ENCODE measurements at places on chromosomes 6 and 20.

- DNase-seq, result no peak
Observed at GRCh38 chr6:85388531-85388930, 61.4 kb upstream of the NT5E start.

DNA sequence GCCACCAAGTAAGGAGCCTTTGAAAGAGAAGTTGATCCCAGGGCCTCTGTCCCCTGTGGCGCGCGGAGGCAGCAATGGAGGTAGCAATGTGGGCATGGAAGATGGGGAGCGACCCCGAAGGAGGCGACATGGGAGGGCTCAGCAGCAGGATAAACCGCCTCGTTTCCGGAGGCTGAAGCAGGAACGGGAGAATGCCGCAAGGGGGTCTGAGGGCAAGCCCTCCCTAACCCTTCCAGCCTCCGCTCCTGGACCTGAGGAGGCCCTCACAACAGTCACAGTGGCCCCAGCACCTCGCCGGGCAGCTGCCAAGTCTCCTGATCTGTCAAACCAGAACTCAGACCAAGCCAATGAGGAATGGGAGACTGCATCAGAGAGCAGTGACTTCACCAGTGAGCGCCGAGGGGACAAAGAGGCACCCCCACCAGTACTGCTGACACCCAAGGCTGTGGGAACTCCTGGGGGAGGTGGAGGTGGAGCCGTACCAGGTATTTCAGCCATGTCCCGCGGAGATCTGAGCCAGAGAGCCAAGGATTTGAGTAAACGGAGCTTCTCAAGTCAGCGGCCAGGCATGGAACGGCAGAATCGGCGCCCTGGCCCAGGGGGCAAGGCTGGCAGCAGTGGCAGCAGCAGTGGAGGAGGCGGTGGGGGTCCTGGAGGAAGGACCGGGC, 11.9 kb downstream of the PRRC2A start:
- no peak for DNase-seq

GRCh38 chr20:9149087-9149486, 80.2 kb downstream of the PLCB4 start:
- no peak for DNase-seq

DNA sequence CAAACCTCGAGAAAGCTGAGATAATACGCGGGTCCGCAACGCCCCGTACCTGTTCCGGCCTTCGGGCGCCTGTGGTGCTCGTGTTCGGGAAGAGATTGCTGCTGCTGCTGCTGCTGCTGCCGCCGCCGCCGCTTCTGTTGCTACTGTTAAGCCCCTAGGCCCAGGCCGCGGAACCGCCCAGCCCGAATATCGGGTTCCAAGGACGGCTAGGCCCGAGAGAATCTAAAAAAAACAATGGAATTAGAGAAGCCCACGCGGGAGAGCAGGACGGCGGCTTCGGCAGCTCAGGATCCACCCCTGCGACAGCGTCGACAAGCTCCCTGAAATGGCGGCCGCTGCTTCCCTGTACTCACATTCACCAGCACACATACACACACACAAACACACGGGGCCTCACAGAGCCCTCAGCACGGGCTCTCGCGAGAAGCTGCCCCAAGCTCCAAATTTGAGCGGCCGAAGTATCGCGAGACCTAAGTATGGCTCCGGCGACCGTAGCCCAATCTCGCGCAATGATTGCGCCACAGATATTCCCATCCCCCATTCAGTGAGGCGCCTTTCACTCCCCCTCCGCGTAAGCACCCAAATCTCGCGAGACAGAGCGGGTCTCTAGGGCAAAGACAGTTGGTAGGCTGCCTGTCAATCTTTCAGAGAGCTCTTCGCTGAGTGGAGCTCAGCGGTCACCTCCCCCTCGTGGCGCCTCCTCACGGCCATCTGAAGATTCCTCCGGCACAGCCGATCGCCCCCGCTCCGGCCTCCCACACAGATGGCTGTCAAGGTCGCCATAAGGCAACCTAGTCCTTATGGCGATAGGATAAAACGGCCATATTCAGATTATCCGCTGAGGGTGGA, at the start of gene RBM39:
TSS of gene RBM39 (minus strand) at position 369 of the 849 bp plus-strand sequence. CDS start 1,386 bp downstream, outside the sequence.
- DNase-seq, result peak; percentile 100

DNA sequence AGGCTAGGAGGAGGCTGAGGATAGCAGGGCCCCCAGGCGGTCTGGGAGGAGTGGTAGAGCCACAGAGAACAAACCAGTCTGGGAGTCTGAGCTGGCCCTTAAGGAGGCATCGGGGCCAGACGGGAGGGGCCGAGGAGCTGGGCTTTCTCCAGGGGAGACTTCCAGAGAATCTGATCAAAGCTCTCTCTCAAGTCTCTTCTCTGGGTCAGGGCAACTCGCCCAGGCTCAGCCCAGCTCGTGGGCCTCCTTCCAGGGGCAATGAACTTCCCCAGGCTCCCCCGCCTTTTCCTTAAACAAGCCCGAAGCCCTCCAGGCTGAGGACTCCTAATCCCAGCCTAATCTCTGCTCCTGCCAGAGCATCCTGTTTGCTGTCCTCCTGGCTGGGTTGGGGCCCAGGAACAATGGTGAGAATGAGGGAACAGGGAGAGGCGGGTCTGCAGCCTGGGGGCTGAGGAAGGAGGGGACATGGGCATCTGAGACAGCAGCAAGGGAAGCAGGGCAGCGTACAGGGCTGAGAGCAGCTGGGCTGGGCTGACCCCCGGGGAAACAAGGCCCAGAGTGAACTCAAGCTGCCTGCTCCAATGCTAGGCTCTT, 173.6 kb downstream of the ANKRD60 start:
- peak; percentile 96 for DNase-seq

DNA sequence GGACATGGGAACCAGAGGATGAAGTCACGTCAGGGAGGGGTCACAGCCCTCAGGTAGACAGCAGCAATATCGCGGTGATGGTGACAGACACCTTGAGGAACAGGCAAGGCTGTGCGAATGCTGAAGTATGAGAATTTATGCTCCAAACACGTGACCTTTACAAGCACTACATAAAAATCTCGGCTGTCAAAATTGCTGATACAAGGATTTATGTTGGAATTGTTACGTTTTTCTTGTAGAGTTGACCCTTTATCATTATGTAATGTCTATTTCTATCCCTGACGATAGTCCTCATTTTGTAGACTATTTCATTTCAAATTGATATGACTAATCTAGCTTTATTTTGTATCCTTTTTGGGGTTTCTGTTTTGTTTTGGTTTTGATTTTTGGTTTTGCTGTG, 311.1 kb downstream of the C6orf118 start:
- DNase-seq, result no peak

- DNase-seq, result peak; percentile 52
Observed at GRCh38 chr20:62755817-62756724, 40.2 kb upstream of the MRGBP start.

GRCh38 chr20:49677777-49678758, 35.6 kb downstream of the B4GALT5 start:
- DNase-seq, result peak; percentile 32

- no peak for DNase-seq
Observed at GRCh38 chr6:150641398-150642139, 41.9 kb downstream of the PLEKHG1 start.

GRCh38 chr6:15080895-15081294, 165.0 kb upstream of the JARID2 start:
- DNase-seq, result no peak

GRCh38 chr6:96724641-96725040, 112.6 kb downstream of the GPR63 start:
- DNase-seq, result peak; percentile 74

- peak; percentile 36 for DNase-seq
Observed at GRCh38 chr20:34938466-34939163, 17.0 kb downstream of the GSS start.

- no peak for DNase-seq
Observed at GRCh38 chr20:43751167-43752050, 24.6 kb upstream of the GTSF1L start.

GRCh38 chr20:63168861-63169260, 47.1 kb downstream of the YTHDF1 start:
- no peak for DNase-seq

GRCh38 chr6:84448331-84448730, 220.9 kb upstream of the CEP162 start:
- DNase-seq, result no peak

GRCh38 chr6:167644412-167645132, 182.1 kb upstream of the AFDN start:
- DNase-seq, result no peak

- peak; percentile 10 for DNase-seq
Observed at GRCh38 chr20:22584922-22585785, 782 bp upstream of the FOXA2 start.

DNA sequence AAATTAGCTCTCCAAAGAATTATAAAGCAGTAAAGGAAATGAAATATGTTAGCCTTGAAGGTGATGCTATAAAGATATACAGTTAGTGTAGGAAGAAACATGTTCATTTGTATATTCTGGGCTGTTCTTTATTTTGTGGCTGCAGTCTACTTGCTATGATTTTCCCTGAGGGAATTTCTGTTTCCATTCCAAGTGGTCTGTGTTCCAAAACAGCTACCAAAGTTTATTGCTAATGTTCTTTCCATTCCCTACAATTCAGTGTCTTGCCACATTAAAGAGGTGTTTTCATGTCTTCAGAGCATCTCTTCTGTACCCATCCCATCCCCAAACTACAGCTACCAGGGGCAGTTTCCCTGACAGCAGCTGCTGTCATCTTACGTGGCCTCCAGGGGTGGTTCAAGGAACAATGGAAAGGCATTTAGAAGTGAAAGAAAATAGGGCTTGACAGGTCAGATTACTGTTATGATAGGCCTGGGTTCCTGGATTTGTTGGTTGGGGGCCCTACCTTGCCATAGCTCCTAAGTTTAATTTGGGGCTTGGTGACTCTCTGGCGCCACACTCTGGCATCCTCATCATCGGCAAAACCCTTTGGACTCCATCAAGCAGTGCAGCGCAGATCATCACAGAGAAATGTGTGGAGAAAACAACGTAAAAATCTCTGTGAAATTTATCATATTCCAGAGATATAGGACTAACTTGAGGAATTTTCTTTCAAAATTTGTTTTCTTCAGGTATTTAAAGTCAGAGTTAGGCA, 33.8 kb upstream of the AIG1 start:
- no peak for DNase-seq

DNA sequence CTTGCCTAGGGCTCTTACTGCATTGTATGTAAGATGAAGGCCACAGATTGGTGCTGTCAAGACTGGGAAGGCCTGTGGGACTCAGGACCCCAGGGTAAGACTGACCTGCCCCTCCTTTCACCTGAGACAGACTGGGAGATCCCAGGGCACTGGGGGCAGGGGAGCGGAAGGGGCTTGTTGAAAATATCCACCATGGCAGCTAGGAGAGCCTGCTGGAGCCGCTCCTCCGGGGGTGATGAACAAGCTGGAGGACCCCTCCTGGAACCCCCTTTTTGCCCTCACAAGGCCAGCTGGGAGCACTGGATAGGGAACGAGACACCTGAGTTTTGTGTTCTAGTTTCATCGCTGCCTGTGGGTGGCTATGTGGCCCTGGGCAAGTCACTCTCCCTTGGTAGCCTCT, 9.2 kb upstream of the SDCBP2 start:
- DNase-seq, result no peak

- DNase-seq, result no peak
Observed at GRCh38 chr20:24937579-24937978, 11.5 kb upstream of the CST7 start.

- no peak for DNase-seq
Observed at GRCh38 chr6:147621961-147622360, 113.5 kb downstream of the SAMD5 start.

GRCh38 chr6:53794137-53794719, 577 bp upstream of the LRRC1 start:
- peak; percentile 78 for DNase-seq

DNA sequence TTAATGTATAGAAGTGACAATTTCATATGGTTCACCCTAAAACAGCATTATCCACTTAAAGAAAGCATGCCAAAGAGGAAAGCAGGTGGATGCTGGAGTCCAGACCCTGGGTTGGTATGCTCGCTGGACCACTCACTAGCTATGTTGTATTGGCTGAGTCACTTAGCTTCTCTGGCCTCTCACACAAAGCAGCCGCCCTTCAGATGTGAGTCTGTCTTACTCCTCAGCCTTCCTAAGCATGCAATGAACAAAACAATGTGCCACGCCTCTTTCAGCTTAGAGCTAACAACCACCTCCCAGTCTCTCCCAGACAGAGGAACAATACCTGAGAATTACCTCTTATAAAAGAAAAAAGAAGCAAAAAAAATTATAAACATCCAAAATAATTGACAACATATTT, 29.4 kb downstream of the SIM1 start:
- no peak for DNase-seq

DNA sequence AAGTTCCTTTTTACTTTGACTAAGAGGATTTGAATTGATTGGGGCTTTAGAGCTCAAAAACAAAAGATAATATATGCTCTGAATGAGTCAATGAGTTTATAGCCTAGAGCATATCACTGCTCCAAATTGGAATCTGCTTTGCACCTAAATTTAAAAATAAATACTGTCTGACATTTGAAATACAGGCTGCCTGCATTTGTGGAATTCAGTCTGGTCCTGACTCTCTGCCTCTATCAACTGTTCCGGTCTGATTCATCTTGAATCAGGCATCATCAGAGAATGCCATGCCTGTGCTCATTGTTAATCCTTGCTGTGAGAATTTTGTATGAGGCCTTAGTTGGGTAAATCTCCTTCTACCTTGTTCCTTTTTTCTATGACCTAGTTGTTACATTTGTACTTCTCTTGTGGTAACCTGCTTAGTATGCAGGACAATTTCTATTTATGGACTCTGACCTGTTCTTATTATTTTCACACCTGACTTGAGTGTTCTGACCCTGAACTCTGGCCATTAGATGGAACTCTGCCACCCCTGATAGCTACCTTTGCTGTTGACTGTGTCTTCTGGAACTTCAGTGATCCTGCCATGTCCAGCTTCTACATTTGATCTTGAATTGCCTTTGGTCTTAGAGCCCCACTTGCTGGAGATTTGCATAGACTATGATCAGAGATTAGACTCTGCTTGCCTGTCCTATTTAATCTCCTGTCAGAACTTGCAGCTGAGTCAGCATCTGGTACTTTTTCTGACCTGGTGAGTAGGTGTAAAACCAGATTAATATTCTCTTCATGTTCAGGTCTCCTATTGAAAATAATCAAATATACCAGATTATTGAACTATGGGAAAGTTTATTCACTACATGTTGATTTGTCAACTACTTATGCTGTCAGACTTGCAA, 442.7 kb upstream of the HS3ST5 start:
- DNase-seq, result no peak

- DNase-seq, result no peak
Observed at GRCh38 chr20:51413857-51414256, 128.7 kb downstream of the NFATC2 start.

DNA sequence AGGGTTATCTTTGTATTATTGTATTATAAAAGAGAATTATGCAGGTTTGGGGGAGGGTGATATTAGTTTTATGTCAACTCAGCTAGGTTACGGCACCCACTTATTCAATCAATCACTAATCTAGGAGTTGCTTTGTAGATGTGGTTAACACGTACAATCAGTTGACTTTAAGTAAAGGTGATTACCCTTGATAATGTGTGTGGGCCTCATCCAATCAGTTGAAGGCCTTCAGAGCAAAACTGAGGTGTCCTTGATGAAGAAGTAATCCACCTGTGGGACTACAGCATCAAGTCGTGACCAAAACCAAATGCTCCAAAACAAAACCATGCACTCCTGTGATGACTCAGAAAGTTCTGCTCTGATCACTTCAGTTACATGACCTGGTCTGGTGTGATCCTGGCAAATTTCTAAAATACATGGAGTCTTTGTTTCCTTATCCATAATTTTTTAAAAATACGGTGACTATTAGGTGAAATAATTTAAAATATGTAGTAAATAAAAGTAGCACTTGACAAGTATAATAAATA, 114.1 kb downstream of the IYD start:
- no peak for DNase-seq

Data from T47D (cell line).